CD4-positive, CD25-positive, alpha-beta regulatory T cell (primary cell): ENCODE measurements at places on chromosomes 16 and 17. TPM values are rescaled to one million over a fixed set of nuclear protein-coding genes. Genes with fewer than 3 reads are reported as not detected.

Gene CAPN15
- 8.5 TPM for polyA plus RNA-seq

Gene SNAI3
- polyA plus RNA-seq: 17.4 TPM

Gene COIL
- 17.2 TPM for polyA plus RNA-seq

Gene CSF3
- not detected for polyA plus RNA-seq

Gene USP6
- polyA plus RNA-seq: 0.06 TPM

Gene CHD9NB
- polyA plus RNA-seq: not detected

Gene MMP15
- polyA plus RNA-seq: 0.03 TPM

Gene SOCS3
- 74.2 TPM for polyA plus RNA-seq

Gene CRYBA1
- polyA plus RNA-seq: not detected

Gene PRSS36
- polyA plus RNA-seq: 1.2 TPM

Gene SRL
- not detected for polyA plus RNA-seq

Gene IL17C
- not detected for polyA plus RNA-seq

Gene RABEP1
- 29.0 TPM for polyA plus RNA-seq

Gene FADS6
- not detected for polyA plus RNA-seq

Gene FNDC8
- polyA plus RNA-seq: not detected

Gene HEATR9
- not detected for polyA plus RNA-seq

Gene TBX6
- polyA plus RNA-seq: not detected

Gene TBC1D3E
- not detected for polyA plus RNA-seq

Gene KCNAB3
- 0.33 TPM for polyA plus RNA-seq

Gene SCARF1
- polyA plus RNA-seq: not detected

Gene PLLP
- polyA plus RNA-seq: 1.3 TPM

Gene TERB1
- polyA plus RNA-seq: not detected

Gene LDHD
- not detected for polyA plus RNA-seq

Gene PITPNM3
- polyA plus RNA-seq: not detected

Gene STXBP4
- polyA plus RNA-seq: 3.0 TPM

Gene CDH11
- polyA plus RNA-seq: not detected

Gene CLEC19A
- polyA plus RNA-seq: not detected

Gene MILR1
- not detected for polyA plus RNA-seq

Gene PIRT
- polyA plus RNA-seq: not detected

Gene LAT
- 291 TPM for polyA plus RNA-seq

Gene MMP25
- polyA plus RNA-seq: 0.16 TPM

Gene GPR139
- polyA plus RNA-seq: not detected

Gene GPRC5C
- not detected for polyA plus RNA-seq

Gene ZNF624
- 6.2 TPM for polyA plus RNA-seq

Gene GRAP
- polyA plus RNA-seq: 62.1 TPM

Gene KRTAP1-5
- polyA plus RNA-seq: not detected

Gene TNFRSF17
- not detected for polyA plus RNA-seq

Gene C16orf46
- polyA plus RNA-seq: 0.32 TPM

Gene ITGAX
- not detected for polyA plus RNA-seq

Gene FOXN1
- polyA plus RNA-seq: not detected

Gene SCGB1C2
- not detected for polyA plus RNA-seq
